Smooth muscle cell of bladder (primary cell): ENCODE measurements at places on chromosomes 3 and 15. TPM values are rescaled to one million over a fixed set of nuclear protein-coding genes. Genes with fewer than 3 reads are reported as not detected.

KIF15 gene
- 1.5 and 1.8 TPM in 2 replicates for total RNA-seq

GOLIM4 gene
- 69.0 and 110 TPM in 2 replicates for total RNA-seq

MYO5C gene
- 0.09 and 0.14 TPM in 2 replicates for total RNA-seq

TRPM1 gene
- not detected in 2 replicates for total RNA-seq

MORC1 gene
- not detected in 2 replicates for total RNA-seq

STX19 gene
- total RNA-seq, result not detected in 2 replicates

DAZL gene
- total RNA-seq, result not detected in 2 replicates

LHFPL4 gene
- total RNA-seq, result 0.09 TPM in 1 of 2 replicates, not detected in the other

TM4SF18 gene
- under 0.01 and 0.92 TPM in 2 replicates for total RNA-seq

CNTN4 gene
- total RNA-seq, result 2.9 and 7.3 TPM in 2 replicates

LSM3 gene
- 7.1 and 7.3 TPM in 2 replicates for total RNA-seq

NANOGP8 gene
- 0.14 TPM in 1 of 2 replicates, not detected in the other for total RNA-seq

ASB14 gene
- under 0.01 TPM in 1 of 2 replicates, not detected in the other for total RNA-seq

CASR gene
- total RNA-seq, result not detected in 2 replicates

GABRG3 gene
- not detected in 2 replicates for total RNA-seq
